ENCODE measurements at places on chromosomes 11 and 22. TPM values are rescaled to one million over a fixed set of nuclear protein-coding genes. Genes with fewer than 3 reads are reported as not detected.

PHOX2A gene
- total RNA-seq = not detected

DNA sequence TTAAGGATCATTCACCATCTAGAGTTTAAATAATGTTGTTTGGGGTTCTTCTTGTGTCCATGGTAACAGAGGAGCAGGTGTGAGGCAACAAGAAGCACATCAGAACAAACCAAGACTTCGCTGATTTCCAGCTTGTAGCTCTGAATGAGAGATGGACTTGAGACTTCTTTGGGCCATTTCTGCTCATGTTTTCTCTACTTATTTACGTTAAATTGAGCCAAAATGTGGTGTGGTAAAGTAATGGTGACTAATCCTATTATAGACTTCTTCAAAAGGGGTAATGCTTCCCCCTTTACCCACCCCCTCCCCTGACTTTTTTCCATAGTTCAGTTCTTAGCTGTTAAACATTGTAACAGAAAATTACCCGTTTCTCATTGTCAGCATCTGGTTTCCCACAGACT lies 65.2 kb downstream of the CSTPP1 start:
- H3K27ac ChIP-seq = no peak overlapping the region
- no peaks in the 10 kb centered on the region for H3K36me3 ChIP-seq
- no peak for DNase-seq
- no peaks in the 10 kb centered on the region for H3K27me3 ChIP-seq
- no peak overlapping the region for H3K4me3 ChIP-seq

GRCh38 chr11:131942878-131943277 lies 572.5 kb downstream of the NTM start:
- no peaks in the 10 kb centered on the region for H3K4me1 ChIP-seq
- H3K36me3 ChIP-seq = no peaks in the 10 kb centered on the region
- H3K4me3 ChIP-seq = no peak overlapping the region
- no peaks in the 10 kb centered on the region for H3K27me3 ChIP-seq

DNA sequence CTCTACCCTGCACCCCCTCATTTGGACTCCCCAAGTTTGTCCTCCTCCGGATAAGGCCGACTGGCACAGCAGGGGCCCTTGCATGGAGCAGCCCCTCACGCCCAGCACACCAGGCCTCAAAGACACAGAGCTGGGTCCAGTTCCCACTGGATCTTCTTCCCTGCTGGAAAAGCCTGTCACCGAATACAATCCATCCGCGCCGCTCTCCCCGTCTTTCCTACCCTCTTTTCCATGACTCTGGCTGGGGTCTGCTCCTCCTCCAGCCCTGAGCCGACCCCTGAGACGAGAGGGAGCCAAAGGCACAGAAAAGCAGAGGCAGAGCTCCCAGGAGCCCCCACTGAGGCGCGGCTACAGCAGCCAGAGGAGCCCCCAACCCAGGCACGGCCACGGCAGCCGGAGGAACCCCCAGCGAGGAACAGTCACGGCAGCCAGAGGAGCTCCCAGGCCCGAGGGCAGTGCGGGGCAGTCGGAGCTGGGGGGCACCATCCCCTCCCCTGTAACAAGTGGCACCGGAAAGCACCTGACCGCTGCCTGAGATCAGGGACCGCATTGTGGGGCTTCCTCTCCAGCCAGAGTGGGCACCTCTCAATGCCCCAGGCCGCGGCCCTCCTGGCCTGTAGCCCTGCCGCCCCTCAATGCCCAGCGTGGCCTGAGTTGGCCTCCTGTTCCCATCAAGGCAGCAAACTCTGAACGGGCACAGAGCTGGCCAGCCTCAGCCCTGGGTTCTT lies 12.0 kb downstream of the ALG12 start:
- no peaks in the 10 kb centered on the region for H3K4me1 ChIP-seq
- H3K4me3 ChIP-seq = no peak overlapping the region
- no peaks in the 10 kb centered on the region for H3K27me3 ChIP-seq
- no peak overlapping the region for H3K27ac ChIP-seq

- H3K4me1 ChIP-seq = no peaks in the 10 kb centered on the region
- no peaks in the 10 kb centered on the region for H3K36me3 ChIP-seq
- no peak overlapping the region for H3K27ac ChIP-seq
- peak; percentile 12 for DNase-seq
- no peak overlapping the region for H3K4me3 ChIP-seq
- H3K27me3 ChIP-seq = no peaks in the 10 kb centered on the region
These were observed 1.1 kb upstream of the ABCG4 start for GRCh38 chr11:119147604-119148333.
